ENCODE measurements at places on chromosomes 16 and 17.

DNA sequence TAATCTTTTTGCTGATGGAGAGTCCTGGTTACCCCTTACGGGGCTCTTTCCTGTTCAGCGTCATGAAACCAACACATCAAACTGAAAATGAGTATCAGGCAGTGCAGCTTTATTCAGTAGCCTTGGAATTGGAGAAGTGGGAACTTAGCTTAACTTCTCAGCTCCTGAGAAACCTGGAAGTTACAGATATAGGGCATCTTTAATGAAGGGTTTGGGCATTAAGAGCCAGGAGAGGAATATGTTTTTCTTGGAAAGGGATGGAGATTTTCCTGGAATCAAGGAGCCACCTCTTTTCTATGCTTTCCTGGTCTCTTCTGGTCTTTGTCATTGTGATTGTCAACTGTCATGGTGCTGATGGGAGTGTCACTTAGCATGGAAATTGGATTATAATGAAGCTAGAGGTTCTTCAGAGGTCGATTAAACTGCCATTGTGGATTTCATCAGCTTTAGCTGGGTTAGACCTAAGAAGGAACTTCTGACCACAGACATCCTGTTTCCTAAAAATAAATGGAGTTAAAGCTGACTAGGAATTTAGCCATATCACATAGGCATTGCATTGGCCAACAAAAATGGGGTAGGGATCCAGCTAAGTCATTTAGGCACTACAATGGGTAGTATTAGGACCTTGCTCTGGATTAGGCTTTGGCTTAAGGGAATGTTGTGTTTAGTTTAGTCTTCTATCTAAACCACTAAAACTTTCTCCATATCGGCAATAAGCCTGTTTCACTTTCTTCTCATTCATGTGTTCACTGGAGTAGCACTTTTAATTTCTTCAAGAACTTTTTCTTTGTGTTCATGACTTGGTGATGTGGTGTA, 186.4 kb downstream of the BCAS3 start:
- DNase-seq, result no peak

- no peak for DNase-seq
These were observed 32.6 kb downstream of the ZNF469 start for GRCh38 chr16:88415381-88415705.

DNA sequence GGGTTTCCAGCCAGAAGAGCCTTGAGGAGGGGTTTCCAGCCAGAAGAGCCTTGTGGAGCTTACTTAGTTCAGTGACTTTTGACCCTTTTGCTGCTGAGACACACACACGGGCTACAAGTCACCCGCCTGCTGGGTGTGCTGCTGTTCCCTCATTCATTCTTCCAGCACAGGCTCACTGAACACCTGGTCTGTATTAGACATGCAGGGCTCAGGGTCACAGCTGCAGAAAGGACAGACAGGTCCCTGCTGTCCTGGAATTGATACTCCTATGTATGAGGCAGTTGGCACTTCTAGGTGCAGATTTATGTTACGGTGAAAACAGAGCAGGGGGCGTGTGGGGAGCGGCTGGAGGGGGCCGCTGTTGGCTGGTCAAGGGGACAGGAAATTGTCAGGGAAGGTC, 6.8 kb downstream of the CACNG4 start:
- DNase-seq, result no peak

DNA sequence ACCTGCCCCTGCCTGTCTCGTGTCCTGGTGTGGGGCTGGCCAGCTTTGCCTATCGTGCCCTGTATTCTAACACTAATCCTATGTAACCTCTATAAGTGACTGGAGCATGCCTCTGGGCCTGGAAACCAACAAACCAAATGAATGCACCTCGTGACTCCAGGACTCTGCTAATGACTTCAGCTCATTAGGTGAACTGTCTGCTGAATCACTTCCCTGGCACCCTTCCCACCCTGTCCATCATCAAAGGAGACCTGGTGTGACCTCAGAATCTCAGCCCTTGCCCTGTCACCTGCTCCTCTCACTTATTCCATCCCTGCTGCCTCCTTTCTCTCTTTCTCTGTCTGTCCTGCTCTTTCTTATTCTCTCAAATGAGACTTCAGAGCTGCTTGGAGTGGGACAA, 322.4 kb downstream of the CBLN1 start:
- DNase-seq, result no peak

DNA sequence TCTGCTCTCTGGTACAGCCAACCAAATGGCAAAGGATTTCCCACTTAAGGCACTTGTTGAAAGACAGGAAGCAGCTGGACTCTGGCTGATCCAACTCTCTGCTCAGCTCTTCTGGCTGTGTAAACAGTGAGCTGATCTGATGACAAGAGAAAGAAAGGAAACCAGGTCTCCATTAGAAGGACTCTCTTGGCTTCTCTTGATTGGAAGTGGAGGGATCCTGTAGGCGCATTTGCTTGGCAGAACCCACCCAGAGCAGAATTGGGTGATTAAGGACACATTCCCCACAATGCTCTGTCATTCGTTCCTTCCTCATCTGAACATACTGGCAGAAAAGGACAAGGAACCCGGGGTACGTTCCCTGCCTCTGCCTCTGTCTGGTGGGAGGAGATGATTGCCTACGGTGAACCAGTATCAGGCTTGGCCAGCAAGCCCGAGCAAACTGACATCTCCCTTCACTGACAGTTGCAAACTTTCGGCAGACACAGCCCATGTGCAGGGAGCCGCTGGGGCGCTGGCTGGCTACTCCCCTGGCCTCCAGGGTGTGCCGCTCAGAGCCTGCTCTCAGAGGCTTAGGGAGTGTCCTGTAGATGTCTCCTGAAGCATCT, 29.1 kb downstream of the LDHD start:
- peak; percentile 77 for DNase-seq

GRCh38 chr17:19248928-19249574, 11.9 kb downstream of the EPN2 start:
- no peak for DNase-seq

DNA sequence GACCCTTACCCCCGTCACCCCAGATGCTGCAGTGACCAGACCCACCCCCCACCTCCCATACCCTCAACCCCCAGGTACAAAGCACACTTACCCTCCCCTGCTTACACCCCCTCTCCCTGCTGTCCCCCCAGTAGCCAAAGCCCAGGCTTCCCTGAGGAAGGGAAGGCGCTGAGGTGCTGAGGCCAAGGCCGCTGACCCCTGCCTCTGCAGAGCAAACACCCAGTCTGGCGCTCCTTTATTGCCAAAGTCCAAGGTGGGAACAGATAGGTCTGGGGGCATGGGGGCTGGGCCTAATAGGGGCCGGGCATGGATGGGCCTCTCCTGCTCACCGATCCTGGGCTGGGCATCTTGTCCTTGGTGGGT, 683 bp downstream of the LCAT start:
- no peak for DNase-seq

DNA sequence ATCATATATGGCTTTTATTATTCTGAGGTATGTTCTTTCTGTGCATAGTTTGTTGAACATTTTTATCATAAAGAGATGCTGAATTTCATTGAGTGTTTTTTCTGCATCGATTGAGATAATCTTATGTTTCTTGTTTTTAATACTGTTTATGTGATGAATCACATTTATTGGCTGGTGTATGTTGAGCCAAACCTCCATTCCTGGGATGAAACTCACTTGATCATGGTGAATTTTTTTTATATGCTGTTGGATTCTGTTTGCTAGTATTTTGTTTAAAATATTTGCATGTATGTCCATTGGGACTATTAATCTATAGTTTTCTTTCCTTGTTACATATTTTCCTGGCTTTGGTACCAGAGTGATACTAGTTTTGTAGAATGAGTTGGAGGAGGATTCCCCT, 500.2 kb downstream of the CDH11 start:
- DNase-seq, result no peak

GRCh38 chr16:85709766-85710585, 21.2 kb upstream of the GINS2 start:
- peak; percentile 74 for DNase-seq
